ENCODE measurements at places on chromosomes 16 and 17.

DNA sequence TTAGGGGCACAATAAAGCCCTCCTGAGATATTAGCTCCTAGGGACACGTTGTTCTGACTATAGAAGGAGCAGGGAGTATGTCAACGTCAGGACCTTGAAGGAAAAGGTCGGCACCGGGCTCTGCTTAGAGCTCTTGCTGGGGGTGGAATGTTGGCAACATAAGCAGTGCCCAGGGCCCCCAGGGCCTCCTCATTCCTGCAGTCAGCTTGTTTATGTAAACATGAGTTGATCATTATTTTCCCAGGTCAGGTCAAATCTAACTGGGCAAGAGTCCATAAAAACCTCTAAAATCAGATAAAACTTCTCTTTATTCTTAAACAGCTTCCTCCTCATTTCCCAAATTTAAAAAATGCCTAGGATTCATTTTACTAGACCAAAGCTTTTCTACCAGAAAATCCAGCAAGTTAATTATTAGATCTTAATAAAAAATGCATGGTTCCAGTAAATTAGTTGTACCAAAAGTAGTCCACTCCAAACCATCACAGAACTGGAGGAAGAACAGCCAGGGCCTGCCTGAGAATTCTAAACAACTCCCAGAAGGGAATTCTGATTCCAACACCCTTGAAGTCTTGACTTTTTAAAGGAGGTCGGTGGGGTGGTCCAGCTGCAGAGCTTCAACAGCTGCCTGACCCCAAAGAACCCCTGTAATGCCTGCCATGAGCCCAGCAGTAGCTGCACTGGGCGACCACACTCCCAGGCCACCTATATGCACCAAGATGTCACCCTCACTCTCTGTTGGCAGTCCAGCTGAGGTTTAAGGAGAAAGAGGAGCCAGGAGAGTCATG lies 54.3 kb downstream of the AMFR start:
- no peak for DNase-seq

- DNase-seq: no peak
Observed at GRCh38 chr17:78240012-78240655, 8.7 kb downstream of the TMEM235 start.

DNA sequence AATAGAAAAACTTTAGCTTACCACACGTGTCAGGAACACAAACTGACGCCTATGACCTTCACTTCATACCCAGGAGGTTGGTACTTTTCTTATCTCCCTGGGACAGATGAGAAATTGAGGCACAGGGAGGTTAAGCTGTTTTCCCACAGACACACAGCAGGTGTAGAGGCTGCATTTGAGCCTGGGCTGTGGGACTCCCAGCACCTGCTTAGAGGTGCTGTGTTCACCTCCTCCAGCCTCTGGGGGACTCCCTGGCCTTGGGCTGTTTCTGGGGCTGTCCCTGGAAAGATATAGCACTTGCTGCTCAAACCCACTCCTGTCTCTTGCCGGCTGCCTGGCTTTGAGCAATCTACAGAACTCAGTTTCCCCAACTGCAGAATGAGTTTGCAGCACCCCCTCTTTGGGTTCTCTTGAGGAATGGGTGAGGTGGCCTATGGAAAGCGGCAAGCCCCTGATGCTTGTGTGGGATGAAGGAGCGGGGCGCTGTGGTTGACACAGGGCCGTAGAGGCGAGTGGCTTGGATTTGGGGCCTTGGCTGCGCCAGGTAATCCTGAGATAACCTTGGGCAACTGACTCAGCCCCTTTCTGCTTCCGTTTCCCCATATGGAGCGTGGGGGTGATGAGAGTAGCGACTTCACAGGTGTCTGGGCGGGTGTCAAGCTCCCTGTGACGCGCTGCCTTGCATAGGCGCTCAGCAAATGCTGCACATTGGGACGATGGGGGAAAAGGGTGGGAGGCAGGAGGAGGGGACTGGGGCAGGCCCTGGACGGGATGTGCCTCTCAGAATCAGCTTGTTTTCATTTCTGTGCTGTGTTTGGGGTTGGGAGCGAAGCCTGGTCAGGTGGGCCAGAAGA lies 104.5 kb upstream of the CIBAR2 start:
- DNase-seq: no peak

DNA sequence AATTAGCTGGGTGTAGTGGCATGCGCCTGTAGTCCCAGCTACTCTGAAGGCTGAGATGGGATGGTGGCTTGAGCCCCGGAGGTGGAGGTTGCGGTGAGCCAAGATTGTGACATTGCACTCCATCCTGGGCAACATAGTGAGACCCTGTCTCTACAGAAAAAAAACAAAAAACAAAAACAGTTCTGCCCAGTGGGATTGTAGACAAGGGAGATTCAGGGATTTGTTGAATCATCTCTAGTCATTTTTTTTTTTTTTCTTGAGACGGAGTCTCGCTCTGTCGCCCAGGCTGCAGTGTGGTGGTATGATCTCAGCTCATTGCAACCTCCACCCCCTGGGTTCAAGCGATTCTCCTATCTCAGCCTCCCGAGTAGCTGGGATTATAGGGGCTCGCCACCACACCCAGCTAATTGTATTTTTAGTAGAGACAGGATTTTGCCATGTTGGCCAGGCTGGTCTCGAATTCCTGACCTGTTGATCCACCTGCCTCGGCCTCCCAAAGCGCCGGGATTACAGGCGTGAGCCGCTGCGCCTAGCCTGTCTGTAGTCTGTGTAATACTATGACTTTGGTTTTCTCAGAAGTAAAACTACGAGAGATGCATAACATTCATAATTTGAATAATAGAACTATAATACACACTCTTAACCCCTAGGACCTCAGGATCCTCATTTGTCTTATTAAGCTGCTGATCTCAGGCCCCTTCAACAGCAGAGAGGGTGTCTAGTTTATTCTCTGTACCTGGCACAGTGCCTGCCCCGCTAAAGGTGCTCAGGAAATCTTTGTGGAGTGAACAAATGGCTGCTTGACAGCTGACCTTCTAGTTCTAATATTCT lies 1.4 kb downstream of the TEN1 start:
- peak; percentile 4 for DNase-seq

DNA sequence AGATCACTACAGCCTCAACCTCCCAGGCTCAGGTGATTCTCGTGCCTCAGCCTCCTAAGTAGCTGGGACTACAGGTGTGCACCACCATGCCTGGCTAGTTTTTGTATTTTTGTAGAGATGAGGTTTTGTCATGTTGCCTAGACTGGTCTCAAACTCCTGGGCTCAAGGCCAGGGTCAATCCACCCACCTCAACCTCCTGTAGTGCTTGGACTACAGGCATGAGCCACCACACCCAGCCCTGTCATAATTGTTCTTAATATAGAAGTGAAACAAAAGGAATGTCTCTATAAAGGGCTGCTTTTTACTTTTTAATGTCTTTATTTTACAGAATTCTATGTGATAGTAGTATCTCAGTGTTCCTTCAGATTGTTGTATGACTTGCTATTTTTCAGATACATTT lies 345.2 kb upstream of the TBX2 start:
- no peak for DNase-seq

GRCh38 chr16:23359092-23359760 lies 57.1 kb downstream of the SCNN1B start:
- no peak for DNase-seq

GRCh38 chr16:73000020-73000906 lies 47.7 kb downstream of the ZFHX3 start:
- peak; percentile 23 for DNase-seq
